Hair follicle dermal papilla cell (primary cell): ENCODE measurements at places on chromosomes 11 and 22. TPM values are rescaled to one million over a fixed set of nuclear protein-coding genes. Genes with fewer than 3 reads are reported as not detected.

The SLC22A8 gene
- not detected in 2 replicates for total RNA-seq

The RIMBP3B gene
- total RNA-seq, result 0.16 and 0.24 TPM in 2 replicates

The CASP5 gene
- total RNA-seq, result not detected in 2 replicates

The TMEM191B gene
- 1.1 TPM in 1 of 2 replicates, not detected in the other for total RNA-seq

The MS4A6E gene
- not detected in 2 replicates for total RNA-seq

The SMIM35 gene
- not detected in 2 replicates for total RNA-seq

The PI4KA gene
- 59.7 and 68.8 TPM in 2 replicates for total RNA-seq

The LYVE1 gene
- total RNA-seq, result not detected in 2 replicates

The CHRM1 gene
- total RNA-seq, result not detected in 2 replicates

The SNX15 gene
- 16.6 and 19.4 TPM in 2 replicates for total RNA-seq

The CKAP5 gene
- 60.6 and 61.0 TPM in 2 replicates for total RNA-seq

The RFPL3 gene
- total RNA-seq, result not detected in 2 replicates

The EFCAB6 gene
- total RNA-seq, result 2.6 TPM in 2 replicates

The PTGDR2 gene
- total RNA-seq, result 0.81 and 2.6 TPM in 2 replicates

The KCNJ4 gene
- not detected in 2 replicates for total RNA-seq

The CDHR5 gene
- total RNA-seq, result not detected in 2 replicates

The AAMDC gene
- 8.0 and 13.0 TPM in 2 replicates for total RNA-seq

The MYH9 gene
- 1,214 and 1,222 TPM in 2 replicates for total RNA-seq

The KCNJ1 gene
- 0.12 TPM in 1 of 2 replicates, not detected in the other for total RNA-seq

The SYT13 gene
- not detected in 2 replicates for total RNA-seq

The BEST1 gene
- total RNA-seq, result 5.2 and 5.5 TPM in 2 replicates

The CALCB gene
- 0.16 TPM in 1 of 2 replicates, not detected in the other for total RNA-seq

The APOA1 gene
- 0.32 TPM in 1 of 2 replicates, not detected in the other for total RNA-seq

The CASP12 gene
- total RNA-seq, result 0.16 TPM in 1 of 2 replicates, not detected in the other

The OR6T1 gene
- total RNA-seq, result not detected in 2 replicates

The TRIM6 gene
- 4.5 and 8.3 TPM in 2 replicates for total RNA-seq

The TRPM5 gene
- total RNA-seq, result not detected in 2 replicates

The PHOX2A gene
- not detected in 2 replicates for total RNA-seq

The MGAT3 gene
- total RNA-seq, result 0.16 and 0.36 TPM in 2 replicates

The CRYBB3 gene
- not detected in 2 replicates for total RNA-seq

The MMP7 gene
- not detected in 2 replicates for total RNA-seq

The OR52N5 gene
- not detected in 2 replicates for total RNA-seq

The RAG2 gene
- not detected in 2 replicates for total RNA-seq

The TMEM179B gene
- 38.0 and 38.1 TPM in 2 replicates for total RNA-seq

The APLP2 gene
- 544 and 676 TPM in 2 replicates for total RNA-seq

The ANKK1 gene
- total RNA-seq, result under 0.01 TPM in 2 replicates

The LARGE2 gene
- 0.16 TPM in 1 of 2 replicates, not detected in the other for total RNA-seq

The LRRC55 gene
- not detected in 2 replicates for total RNA-seq

The TENM4 gene
- 2.1 and 2.6 TPM in 2 replicates for total RNA-seq

The PKP3 gene
- 3.8 and 4.7 TPM in 2 replicates for total RNA-seq

The GRAP2 gene
- not detected in 2 replicates for total RNA-seq

The TRIM49 gene
- total RNA-seq, result not detected in 2 replicates

The RHOD gene
- 16.7 and 27.1 TPM in 2 replicates for total RNA-seq

The SPECC1L gene
- 35.7 and 38.6 TPM in 2 replicates for total RNA-seq

The MAP6 gene
- total RNA-seq, result 1.9 and 5.0 TPM in 2 replicates

The MRGPRE gene
- total RNA-seq, result 0.16 TPM in 1 of 2 replicates, not detected in the other

The DGCR8 gene
- total RNA-seq, result 25.9 and 39.1 TPM in 2 replicates

The KRTAP5-8 gene
- total RNA-seq, result not detected in 2 replicates

The BARX2 gene
- not detected in 2 replicates for total RNA-seq

The MRPL23 gene
- total RNA-seq, result 80.2 and 128 TPM in 2 replicates

The ZC3H12C gene
- total RNA-seq, result 11.2 and 12.5 TPM in 2 replicates

The HEPN1 gene
- not detected in 2 replicates for total RNA-seq

The CCDC81 gene
- total RNA-seq, result 0.49 and 0.73 TPM in 2 replicates

The TAF6L gene
- total RNA-seq, result 13.5 and 19.5 TPM in 2 replicates

The MN1 gene
- 6.2 and 12.5 TPM in 2 replicates for total RNA-seq
